Skeletal muscle cell (primary cell): ENCODE measurements at places on chromosomes 2 and 18.

GRCh38 chr2:208320686-208321085, 54.6 kb downstream of the PIKFYVE start:
- DNase-seq, result peak; percentile 31

DNA sequence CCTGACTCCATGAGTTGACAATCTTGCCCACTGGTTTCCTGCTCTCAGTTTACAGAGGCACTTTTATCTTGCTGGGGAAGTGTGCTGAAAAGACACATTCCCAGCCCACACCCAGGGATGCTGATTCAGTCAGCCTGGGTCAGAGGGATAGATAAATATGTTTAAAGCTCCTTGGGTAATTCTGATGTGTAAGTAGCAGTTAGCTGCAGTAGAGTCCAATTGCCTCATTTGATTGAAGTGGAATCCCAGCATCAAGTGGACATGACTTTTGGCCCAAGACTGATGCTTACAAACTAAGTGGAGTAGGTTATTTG, 29.4 kb downstream of the PSD4 start:
- no peak for DNase-seq

GRCh38 chr2:225937625-225938187, 538.2 kb downstream of the NYAP2 start:
- DNase-seq, result peak; percentile 5

GRCh38 chr2:231299267-231299666, 96.2 kb upstream of the B3GNT7 start:
- no peak for DNase-seq

DNA sequence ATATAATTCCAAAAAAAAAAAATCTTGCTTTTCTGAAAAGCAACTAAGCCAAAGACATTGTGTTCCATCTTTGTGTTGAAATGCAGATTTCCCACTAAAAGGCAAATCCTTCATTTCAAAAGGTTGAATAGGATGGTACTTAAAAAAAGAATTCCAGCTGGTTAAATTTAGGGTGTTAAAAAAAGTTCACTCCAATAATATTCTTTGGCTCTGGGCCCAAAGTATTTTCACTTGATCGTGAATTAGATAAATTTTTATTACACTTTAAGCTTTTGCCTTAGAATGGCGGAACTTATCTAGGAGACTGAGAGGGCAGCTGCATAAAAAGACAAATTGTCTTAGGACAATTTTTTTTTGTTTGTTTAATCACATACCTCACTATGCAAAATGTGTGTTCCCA, 79.2 kb downstream of the BCL11A start:
- no peak for DNase-seq

- no peak for DNase-seq
Measured at GRCh38 chr18:21196426-21196825, 45.6 kb upstream of the GREB1L start.

- DNase-seq, result no peak
Measured at GRCh38 chr18:7658701-7659100, 91.6 kb downstream of the PTPRM start.

DNA sequence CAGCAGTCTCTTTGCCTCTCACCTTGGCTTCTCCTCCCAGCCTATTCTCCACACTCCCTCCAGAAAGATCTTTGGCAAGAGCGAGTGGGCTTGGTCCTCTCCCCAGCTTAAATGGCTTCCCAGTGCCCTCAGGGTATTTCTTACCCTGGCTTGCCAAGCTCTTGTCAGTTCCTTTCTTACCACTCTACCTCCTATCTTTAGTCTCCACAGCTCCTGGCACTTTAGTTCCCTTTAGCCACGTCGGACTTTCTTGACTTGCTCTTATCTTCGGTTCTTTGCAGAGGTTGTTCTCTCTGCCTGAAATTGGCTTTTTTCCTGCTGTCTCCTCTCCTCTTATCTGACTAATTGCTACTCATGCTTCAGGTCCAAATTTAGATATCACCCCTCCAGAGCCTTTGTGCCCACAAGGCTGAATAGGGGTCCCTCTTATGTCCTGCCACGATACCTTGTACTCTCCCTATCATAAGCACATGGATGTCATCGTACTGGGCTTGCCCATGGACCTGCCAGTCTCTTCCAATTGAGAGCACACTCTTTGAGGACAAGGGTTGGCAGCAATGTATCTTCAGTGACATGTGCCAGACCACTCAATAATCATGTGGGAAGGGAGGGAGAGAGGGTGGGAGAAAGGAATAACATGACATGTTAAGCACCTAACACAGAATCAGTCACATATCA, 131.7 kb upstream of the CTAGE1 start:
- DNase-seq, result no peak

DNA sequence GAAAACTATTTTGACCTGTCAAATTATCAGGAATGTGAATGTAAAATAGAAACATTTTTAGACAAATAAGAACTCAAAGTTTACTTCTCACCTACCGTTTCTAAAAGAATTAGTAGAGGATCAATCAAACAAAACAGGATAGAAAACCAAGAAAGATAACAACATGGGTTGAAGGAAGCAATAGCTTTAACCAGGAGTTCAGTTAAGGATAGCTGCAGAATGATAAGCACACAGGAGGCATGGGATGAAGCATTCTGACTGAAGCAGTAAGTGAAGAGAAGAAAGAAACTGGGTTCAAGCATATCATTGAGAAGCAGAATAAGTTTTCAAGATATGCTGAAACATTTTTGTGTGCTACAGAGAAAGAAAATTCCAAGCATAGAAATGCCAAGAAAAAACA, 52.3 kb downstream of the TWSG1 start:
- DNase-seq, result no peak

GRCh38 chr2:97714950-97715652, 1.7 kb downstream of the ZAP70 start:
- no peak for DNase-seq

- peak; percentile 54 for DNase-seq
Measured at GRCh38 chr2:33015421-33016142, 68.8 kb downstream of the LTBP1 start.

DNA sequence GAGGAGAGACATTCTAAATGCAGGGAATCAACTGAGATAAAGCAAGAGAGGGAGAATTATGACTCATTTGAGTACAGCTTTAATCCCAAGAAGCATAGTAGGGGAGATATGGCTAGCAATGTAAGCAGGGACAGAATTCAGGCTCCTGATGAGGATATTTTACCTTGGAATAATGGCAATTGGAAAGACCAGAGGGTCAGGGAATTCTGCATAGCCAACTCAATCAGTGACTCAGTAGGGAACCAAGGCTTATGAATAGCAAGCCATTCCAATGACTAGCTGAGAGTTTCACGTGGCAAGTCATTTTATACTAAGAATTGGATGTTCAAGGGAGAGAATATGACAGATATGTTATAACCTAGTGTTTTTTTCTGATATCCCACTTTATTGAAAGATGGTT, 563.8 kb upstream of the NETO1 start:
- DNase-seq, result no peak

- DNase-seq, result no peak
Measured at GRCh38 chr2:194116861-194117260, 1540.2 kb upstream of the SLC39A10 start.

DNA sequence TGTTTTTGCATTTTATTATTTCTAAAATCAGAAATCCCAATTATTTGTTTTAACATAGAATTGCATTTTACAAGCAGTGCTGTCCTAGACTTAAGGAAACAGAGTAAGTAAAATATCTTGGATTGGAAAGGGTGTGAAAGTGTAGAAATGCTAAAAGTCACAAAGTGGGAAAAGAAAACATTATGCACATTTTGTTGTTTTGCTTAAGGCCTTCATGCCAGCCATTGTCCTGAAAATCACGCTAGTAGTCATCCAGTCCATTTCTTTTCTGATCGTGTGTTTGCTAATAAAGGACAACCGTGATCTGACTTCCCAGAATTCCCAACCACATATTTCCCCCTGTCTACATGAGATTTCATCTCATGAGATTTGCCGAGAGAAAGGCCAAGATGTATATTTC, 199.1 kb downstream of the PTGR3 start:
- no peak for DNase-seq

DNA sequence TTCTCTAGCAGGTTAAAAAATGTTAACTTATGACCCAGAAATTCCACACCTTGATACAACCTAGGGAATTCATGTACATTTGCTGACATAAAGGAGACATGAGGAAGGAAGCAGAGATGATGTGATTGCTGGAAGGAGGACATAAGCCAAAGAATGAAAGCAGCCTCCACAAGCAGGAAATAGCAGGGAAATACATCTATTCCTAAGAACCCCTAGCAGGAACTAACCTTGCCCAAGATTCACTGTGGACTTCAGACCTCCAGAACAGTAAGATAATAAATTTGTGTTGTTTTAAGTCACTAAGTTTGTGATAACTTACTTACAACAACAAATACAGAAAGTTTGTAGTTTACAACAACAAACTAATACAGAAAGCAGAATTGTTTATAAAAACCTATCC, 4.6 kb upstream of the DSG4 start:
- DNase-seq, result no peak

DNA sequence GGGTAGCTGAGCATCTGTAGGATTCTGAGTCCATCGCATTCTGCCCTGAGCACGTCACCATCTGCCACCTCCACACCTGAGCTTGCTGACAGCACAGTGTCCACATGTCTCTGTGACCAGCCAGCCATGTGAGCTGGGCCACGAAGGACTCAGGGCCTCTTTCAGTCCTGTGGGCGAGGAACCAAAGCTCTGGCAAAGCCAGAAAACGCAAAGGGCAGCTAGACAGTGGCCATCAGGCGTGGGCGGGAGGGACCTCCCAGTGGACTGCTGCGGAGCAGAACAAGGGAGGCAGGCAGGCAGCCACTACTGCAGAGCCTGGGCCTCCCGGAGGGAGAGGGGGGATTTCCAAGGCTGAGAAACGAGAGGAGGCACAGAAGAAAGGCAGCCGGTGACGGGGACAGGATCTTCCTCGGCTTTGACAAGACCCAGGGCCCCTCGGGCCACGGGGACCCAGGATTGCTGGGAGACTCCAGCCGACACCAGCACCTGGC, 274.6 kb upstream of the SALL3 start:
- no peak for DNase-seq

DNA sequence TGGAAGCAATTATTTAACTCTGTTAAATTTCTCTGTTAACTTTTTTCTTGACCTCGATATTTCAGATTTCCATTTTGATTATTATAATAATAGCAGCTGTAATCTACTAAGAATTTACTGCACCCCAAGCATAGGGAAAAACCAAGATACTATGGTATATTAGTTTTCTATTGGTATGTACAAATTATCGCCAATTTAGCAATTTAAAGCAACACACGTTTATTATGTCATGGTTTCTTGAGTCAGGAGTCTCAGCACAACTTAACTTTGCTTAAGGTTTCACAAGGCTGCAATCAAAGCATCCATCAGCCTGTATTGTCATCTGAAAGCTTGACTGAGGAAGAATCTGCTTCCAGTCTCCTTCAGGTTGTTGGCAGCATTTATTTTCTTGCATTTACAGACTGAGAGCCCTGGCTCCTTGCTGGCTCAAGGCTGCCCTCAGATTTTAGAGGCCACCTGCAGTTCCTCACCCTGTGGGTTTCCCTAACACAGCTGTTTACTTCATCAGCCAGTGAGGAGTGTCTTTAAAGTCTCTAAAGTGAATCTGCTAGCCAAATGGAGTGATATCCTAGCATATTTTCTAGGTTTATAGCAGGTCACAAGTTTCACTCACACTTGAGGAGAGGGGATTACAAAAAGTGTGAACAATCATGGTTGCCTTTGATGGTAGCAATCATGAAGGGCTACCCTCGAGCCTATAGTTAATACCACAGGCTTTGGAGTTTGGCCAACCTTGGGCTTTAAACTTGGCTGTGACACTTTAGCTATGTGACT, 4.4 kb upstream of the VPS54 start:
- DNase-seq, result no peak

- DNase-seq, result no peak
Measured at GRCh38 chr2:7379799-7380198, 462.6 kb downstream of the RNF144A start.

GRCh38 chr2:64485331-64485730, 31.4 kb downstream of the LGALSL start:
- DNase-seq, result no peak

DNA sequence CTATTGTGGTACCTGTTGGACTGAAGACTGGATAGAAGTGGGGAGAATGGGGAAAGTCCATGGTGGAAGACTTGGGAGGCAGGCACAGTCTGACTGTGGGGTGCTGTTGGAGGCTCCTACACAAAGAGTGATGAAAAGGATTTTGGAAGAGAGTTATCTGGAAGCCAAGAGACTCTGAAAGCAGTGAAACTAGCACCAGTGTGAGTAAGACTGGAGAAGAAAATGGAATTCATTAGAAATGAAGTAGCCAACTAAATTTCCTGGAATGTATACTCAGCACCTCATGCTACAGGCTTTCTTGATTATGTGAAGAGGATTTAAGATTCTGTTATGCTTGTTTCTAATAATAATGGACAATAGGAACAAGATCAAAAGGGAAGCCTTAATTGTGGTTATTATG, 27.7 kb downstream of the ELP2 start:
- no peak for DNase-seq

DNA sequence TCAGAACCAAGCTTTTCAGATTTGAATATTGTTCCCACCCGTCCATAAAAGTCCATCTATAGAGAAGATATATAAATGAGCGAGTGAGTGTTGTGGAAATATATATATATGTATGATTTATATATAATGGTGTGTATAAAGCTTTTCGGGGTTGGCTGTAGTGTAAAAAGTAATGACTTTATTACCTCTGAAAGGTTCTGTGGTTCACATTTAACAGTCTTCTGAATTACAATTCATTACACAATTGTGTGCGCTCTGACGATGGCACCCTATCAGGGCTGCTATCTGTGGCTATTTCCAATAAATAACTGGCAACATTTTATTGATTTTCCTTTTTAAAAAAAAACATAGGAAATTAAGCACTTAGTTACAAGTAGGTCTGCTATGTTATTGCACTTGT, 2.7 kb upstream of the BCL11A start:
- no peak for DNase-seq

DNA sequence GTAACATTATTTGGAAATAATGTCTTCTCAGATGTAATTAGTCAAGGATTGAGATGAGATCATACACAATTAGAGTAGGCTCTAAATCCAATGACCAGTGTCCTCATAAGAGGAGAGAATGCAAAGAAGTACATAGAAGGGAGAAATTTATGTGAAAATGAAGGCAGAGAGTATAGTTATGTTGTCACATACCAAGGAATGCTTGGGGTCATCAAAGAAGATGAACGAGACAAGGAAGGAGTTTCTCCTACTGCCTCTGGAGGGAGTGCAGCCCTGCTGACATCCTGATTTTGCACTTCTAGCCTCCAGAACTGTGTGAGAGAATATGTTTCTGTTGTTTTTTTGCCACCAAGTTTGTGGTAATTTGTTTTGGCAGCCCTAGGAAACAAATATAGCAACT, 100.1 kb downstream of the GALNT13 start:
- DNase-seq, result no peak

DNA sequence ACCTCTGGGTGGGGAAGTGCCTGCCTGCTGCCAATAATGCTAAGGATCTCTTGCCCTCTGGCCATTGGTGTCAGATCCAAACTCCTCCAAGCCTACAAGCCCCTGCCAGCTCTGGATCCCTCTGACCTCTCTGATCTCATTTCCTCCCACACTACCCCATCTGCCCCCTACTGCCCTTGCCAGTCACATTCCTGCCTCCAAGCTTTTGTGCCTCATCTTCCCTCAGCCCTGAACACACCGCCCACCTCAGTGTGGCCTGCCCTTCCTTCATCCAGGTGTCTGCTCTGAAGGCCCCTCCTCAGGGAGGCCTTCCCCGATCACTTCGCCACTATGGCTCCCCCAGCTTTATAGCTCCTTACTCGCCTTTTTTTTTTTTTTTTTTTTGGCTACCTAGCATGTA, 161.0 kb upstream of the GLI2 start:
- no peak for DNase-seq
